ENCODE measurements at places on chromosomes 5 and 9. TPM values are rescaled to one million over a fixed set of nuclear protein-coding genes. Genes with fewer than 3 reads are reported as not detected.

DNA sequence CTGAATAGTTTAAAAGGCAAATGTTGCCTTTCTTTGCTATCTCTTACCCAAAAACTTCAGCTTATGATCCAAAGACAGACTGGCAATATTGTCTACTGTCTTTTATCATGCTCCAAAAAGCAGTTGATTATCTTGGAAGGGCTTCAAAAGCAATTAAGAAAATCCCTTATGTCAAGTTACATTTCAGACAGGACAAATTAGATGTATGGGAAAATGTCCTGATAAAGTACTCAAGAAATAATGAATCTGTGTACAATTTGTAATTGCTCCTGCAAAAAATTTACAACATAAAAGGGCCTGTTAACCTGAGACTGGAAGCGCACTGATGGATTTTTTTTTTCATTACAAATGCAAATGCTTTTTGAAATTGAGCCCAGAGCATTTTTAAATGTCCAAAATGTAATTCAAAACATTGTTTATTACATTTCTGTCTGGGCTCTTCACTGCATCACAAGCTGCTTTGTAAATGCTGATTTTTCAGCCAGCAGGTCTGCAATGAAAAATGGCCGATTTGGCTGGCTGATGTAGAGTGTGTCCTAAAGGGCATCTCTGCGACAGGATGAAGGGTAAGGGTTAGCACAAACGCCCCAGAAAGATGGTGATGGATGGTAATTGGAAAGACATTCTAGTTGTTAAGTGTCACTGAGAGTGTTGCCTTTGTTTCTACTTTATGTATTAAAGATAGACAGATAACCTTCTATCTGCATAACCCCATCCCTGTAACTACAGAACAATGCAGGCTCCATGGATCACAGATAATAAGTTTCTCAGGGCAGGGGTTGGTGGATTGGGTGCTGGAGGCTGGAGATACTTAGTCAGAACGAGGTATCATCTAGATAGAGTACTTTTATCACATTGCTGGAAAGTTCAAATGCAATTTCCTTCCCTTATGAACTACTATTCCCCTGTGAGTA is 27.0 kb downstream of the MAT2B start:
- H3K27ac ChIP-seq: no peak overlapping the region
- no peaks in the 10 kb centered on the region for H3K27me3 ChIP-seq
- no peak overlapping the region for H3K4me3 ChIP-seq
- H3K36me3 ChIP-seq: no peaks in the 10 kb centered on the region

GRCh38 chr5:94485067-94485466 is 133.3 kb downstream of the KIAA0825 start:
- H3K27ac ChIP-seq: no peak overlapping the region
- H3K36me3 ChIP-seq: no peaks in the 10 kb centered on the region
- H3K27me3 ChIP-seq: no peaks in the 10 kb centered on the region
- no peaks in the 10 kb centered on the region for H3K4me1 ChIP-seq
- no peak for DNase-seq

DNA sequence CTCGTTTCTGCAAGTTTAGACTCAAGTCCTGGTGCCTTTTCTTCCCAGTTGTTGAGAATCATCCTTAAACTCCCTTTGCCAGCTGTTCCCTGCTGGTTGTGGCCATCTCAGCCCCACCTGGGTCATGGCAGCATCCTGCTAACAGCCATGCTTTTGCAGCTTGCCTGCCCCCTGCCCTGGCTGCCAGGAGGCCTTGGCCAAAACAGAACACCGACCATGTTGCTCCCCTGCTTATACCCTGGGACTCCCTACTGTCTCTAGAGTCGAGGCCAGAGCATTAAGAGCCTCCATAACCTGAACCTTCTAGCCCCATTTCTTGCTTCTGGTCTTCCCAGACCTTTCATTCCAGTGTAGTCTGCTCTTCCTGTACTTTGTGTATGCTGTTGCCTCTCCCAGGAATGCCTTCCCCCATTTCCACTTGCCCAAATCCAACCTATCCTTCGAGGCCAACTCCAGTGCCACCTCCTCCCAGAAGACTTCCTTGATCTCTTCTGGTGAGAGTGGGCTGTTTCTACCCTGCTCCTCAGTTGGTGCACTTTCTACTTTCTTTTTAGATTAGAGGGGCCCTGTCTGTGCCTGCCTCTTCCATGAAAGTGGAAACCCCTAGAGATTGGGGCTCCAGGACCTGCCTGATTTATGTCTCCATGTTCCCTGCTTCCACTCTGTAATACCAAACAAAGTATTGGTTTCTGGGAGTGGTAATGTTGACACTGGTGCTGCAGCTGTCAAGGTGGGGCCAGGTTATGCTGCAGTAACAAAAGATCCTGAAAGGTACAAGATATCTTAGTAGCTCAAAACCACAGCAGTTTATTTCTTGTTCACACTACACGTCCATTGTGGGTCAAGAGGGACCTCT is 88.2 kb downstream of the AMBP start:
- peaks cover 55% of the 10 kb centered on the region for H3K4me1 ChIP-seq
- no peak for DNase-seq
- no peak overlapping the region for H3K27ac ChIP-seq
- no peaks in the 10 kb centered on the region for H3K27me3 ChIP-seq

DNA sequence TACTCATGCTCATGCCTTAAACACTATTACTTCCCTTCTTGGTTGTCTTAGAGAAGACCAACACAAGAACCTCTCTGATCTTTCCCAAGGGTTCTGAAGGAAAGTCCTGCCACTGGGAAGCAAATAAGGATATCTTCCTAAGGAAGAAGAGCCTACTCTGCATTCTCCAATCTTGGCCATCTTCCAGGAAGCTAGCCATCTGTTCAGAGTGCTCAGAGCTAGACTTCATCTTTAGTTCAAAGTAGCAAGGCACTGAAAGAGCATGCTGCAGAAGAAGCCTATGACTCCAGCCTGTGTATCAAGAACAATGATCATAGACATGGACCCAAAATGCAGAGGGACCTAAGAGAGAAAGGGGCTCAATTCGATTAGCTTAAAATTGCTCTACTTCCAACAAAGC is 114.7 kb downstream of the KIAA0825 start:
- no peak for DNase-seq
- no peaks in the 10 kb centered on the region for H3K36me3 ChIP-seq
- no peaks in the 10 kb centered on the region for H3K4me1 ChIP-seq
- H3K4me3 ChIP-seq: no peak overlapping the region
- H3K27ac ChIP-seq: no peak overlapping the region

DNA sequence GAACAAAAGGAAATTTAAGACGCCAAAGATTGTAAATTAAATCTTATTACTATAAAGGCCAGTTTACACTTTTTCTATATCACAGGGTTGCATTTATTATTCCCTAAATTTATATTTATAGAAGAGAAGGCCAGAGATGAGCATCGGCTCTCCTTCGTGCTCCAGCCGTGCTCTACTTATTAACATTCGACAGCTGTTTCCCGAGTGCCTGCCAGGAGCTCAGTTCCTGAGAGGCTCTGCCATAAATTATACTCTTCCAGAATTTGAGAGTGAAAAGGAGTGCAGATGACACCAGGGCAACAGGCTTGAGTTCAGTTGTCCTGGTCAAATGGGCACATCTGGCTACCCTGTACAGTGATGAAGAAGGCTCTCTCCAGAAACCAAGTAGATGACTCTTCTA is 70.1 kb downstream of the PCSK5 start:
- H3K4me1 ChIP-seq: peaks cover 35% of the 10 kb centered on the region
- no peak overlapping the region for H3K27ac ChIP-seq
- peak; percentile 39 for DNase-seq
- no peaks in the 10 kb centered on the region for H3K36me3 ChIP-seq
- H3K27me3 ChIP-seq: no peaks in the 10 kb centered on the region

Gene MVB12B
- 11.2 TPM for total RNA-seq

- H3K27me3 ChIP-seq: no peaks in the 10 kb centered on the region
- peaks cover 53% of the 10 kb centered on the region for H3K36me3 ChIP-seq
- peak overlapping the region; percentile 80 for H3K4me3 ChIP-seq
- DNase-seq: no peak
- peaks cover 77% of the 10 kb centered on the region for H3K4me1 ChIP-seq
- H3K27ac ChIP-seq: peak overlapping the region; percentile 95
These were observed 678 bp downstream of the GBA2 start for GRCh38 chr9:35748242-35748857.

DNA sequence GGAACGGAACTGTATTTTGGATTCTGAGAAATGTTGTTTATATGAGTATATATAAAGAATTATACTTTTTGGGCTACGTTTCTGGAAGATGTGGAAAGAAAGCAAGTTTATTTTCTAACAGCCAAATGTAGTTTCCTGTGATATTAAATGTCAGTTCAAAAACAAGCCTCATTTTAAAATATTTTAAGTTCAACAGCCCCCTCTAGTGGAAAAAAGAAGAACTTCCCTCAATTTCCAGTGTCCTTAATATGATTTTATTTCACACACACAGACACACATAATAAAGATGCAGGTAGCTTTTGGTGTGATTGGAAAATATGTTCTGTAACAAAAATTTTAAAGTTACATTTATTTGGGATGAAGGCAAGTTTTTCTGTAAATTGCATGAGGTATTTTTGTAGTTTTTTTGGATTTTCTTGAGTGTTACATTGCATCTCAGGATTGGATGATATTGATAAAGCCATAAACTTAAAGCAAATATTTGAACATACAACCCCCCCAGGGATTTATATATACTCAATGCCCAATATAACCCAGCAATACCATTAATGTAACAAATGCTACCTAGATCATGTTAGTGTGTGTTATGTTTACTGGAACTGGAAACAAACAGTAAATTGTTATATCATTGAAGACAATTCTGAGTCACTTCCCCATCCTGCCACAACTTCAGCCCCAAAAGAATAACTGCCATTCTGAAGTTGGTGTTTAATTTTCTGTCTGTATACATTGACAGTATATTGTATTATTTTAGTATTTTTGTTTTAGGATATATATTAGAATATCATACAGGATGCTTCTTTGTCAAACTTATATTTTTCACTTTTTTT is 54.0 kb downstream of the CCDC171 start:
- H3K4me1 ChIP-seq: no peaks in the 10 kb centered on the region
- no peak overlapping the region for H3K27ac ChIP-seq
- DNase-seq: no peak
- H3K36me3 ChIP-seq: no peaks in the 10 kb centered on the region

Gene GFRA3
- total RNA-seq: 0.82 TPM

DNA sequence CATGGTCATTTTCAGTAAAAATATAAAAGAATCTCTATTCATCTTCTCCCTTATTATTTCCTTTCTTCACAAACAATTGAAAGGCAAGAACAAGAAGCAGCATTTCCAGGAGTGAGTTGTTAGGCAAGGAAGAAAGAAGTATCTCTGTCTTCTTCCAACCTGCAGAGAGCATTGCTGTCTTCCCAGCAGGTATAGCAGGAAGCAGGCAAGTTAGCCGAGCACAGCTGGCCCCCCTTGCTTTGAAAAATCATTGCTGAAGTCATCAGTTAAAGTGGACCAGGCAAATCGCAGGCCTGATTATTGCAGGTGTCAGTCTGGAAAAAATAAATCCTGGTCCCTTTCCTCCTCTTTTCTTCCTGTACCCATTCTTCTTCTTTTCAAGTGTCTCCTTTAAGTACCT is 353.1 kb upstream of the BRINP1 start:
- no peaks in the 10 kb centered on the region for H3K36me3 ChIP-seq
- no peaks in the 10 kb centered on the region for H3K4me1 ChIP-seq
- peaks cover 26% of the 10 kb centered on the region for H3K27me3 ChIP-seq
- DNase-seq: no peak

DNA sequence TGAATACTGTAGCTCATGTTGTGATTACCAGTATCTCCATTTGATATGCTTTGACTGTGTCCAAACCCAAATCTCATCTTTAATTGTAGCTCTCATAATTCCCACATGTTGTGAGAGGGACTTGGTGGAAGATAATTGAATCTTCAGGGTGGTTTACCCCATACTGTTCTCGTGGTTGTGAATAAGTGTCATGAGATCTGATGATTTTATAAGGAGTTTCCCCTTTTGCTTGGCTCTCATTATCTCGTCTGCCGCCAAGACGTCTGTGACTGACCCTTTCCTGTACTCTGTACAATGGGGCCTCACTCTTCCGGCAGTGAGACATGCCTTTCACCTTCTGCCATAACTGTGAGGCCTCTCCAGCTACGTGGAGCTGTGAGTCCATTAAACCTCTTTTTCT is 59.3 kb downstream of the TRIO start:
- H3K27ac ChIP-seq: peak overlapping the region; percentile 75
- DNase-seq: no peak
- H3K4me3 ChIP-seq: no peak overlapping the region

Gene NEURL1B
- total RNA-seq: 24.0 TPM

- peaks cover 3% of the 10 kb centered on the region for H3K4me1 ChIP-seq
- H3K36me3 ChIP-seq: no peaks in the 10 kb centered on the region
- no peak overlapping the region for H3K27ac ChIP-seq
- no peak overlapping the region for H3K4me3 ChIP-seq
- no peak for DNase-seq
These were observed 56.8 kb downstream of the GLIS3 start for GRCh38 chr9:4243113-4243512.

Gene FOXD4L6
- total RNA-seq: not detected

DNA sequence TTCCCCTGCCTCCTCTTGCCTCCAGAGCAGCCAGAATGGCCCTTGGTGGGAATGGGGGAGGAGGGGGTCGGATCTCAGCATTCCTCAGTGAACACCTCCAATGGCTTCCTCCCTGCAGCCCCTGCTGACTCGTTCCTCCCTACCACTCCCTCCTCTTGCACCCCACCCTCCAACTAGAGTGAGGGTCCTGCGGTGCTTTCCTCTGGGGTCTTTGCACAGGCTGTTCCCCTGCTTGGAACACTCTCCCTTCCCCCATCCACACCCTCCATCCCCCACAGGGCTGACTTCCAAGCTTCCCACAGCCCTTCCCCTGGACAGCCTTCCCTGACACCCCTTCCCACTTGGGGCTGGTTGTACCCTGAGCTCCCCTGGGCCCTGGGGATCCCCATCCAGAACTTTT is 70.4 kb upstream of the NEK6 start:
- no peaks in the 10 kb centered on the region for H3K4me1 ChIP-seq
- H3K36me3 ChIP-seq: no peaks in the 10 kb centered on the region
- no peak overlapping the region for H3K4me3 ChIP-seq
- no peak overlapping the region for H3K27ac ChIP-seq

DNA sequence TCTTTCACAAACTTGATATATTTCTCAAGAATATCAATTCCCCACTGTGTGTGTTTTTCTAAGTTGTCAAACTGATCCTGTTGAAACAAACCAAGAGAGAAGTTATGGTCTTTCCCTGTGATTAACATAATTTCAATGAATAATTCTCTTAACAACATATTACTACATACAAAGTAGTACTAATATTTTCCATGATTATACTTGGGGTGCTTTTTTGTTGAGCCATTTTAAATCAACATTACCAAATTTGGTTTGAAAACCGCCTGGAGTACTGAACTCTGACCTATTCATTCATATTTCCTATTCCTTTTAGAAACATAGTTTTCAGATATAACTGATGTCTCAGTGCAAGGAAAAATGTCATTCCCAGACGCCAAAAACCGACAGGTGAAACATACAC is 48.1 kb downstream of the FNBP1 start:
- peaks cover 29% of the 10 kb centered on the region for H3K4me1 ChIP-seq
- no peak overlapping the region for H3K27ac ChIP-seq
- DNase-seq: no peak
- no peaks in the 10 kb centered on the region for H3K27me3 ChIP-seq
- H3K4me3 ChIP-seq: no peak overlapping the region

Gene ADRB2
- total RNA-seq: 5.1 TPM

All from left ventricle myocardium inferior (tissue), 1 donor.